Effector CD8-positive, alpha-beta T cell (primary cell): ENCODE measurements at places on chromosomes 3 and 15.

- DNase-seq, result no peak
Measured at GRCh38 chr3:46095307-46095706, 68.0 kb upstream of the XCR1 start.

DNA sequence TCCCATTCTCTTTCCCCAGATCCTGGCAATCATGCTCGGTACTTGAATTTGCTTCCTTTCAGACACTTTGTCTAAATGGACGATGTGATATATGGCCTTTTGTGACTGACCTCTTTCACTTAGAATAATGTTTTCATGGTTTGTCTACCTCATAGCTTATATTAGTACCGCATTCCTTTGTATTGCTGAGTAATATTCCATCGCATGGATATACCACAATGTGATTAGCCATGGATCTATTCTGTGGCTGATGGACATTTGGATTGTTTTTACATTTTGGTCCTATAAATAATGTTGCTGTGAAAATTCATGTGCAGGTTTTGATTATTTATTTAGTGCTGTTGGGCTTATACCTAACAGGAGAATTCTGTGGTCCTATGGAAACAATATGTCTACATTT is 458.6 kb downstream of the GABRG3 start:
- DNase-seq, result no peak

DNA sequence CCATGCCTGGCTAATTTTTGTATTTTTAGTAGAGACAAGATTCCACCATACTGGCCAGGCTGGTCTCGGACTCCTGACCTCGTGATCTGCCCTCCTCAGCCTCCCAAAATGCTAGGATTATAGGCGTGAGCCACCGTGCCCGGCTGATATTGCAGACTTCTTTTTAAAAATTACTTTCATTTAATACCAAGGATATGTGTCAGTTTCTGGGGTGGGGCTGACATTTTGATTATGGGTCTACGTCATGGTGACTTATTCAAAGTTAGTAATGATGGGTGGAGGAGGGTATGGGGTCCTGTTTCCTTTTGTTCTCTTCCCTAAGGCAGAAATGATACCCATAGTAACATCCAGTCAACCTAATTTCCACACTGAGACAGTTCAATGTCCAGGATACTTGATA is 34.7 kb downstream of the GBE1 start:
- no peak for DNase-seq

DNA sequence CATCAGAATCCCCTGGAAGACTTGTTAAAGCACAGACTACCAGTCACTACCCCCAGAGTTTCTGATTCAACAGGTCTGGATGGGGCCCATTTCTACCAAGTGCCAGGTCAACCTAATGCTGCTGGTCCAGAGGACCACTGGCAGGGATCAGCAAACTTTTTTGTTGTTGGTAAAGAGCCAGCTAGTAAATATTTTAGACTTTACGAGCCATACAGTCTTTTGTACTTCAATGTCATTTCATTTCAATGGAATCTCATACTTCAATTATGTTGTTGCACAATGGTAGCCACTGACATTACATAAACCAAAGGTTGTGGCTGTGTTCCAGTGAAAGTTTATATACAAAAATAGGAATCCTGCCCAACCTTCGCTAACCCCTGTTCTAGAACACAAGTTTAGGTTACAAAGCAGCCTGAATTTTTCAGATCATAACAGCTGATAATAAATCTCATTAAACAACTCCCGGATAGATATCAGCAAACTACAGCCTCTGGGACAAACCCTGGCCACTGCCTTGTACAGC is 28.7 kb downstream of the ULK4 start:
- DNase-seq, result no peak

GRCh38 chr15:89074402-89075012 is 13.7 kb upstream of the ABHD2 start:
- DNase-seq, result no peak

- DNase-seq, result no peak
Measured at GRCh38 chr15:90807074-90807785, 61.2 kb upstream of the FURIN start.

DNA sequence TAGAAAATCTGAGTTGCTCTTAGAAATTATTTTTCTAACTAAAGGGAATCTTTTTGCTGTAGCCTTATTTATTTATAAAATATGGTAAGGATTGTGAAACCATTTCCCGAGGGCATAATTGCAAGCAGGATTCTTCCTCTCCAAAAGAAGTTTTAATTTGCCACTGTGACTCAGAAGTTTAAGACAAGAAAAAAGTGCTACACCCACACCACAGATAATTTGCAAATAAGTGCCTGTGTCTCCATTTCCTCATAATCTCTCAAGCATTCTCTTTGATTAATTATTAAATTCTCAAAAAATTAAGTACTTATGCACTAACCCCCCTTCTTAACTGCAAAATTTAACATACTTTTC is 43.6 kb downstream of the RASA2 start:
- DNase-seq, result no peak

DNA sequence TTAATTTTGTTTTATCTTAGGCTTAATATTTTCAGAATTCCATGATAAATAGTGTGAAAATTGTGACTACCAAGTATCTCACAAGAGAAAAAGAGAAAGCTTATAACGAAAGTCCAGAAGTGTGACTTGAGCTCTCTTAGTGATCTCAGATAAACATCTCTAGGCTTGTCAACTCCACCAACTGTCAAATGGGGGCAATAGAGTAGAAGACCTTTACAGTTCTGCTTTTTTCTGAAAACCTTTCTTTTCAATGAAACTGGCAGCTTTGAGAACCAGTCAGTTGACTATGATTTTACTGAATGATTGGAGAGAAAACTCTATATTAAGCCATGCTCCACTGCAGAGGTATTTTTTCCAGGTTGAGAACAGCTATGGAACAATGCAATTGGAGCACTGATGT is 119.2 kb upstream of the TP63 start:
- DNase-seq, result no peak

GRCh38 chr15:36491912-36492311 is 87.5 kb upstream of the CDIN1 start:
- DNase-seq, result no peak

DNA sequence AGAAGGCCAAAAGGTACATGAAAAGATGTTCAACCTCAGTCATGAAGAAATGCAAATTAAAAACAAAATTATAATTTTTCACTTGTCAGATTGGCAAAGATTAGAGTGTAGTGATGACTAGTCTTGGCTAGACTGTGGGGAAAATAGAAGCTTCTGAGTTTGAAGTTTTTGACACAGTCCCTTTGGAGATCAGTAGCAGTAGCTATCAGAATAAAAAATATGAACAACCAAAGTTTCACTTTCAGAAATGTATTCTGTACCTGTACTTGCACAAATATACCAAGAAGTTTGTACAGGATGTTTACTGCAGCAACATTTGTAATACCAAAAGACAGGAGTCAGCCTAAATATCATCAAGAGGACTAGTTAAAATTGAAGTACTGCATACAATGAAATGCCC is 14.1 kb downstream of the ATP2C1 start:
- DNase-seq, result no peak

DNA sequence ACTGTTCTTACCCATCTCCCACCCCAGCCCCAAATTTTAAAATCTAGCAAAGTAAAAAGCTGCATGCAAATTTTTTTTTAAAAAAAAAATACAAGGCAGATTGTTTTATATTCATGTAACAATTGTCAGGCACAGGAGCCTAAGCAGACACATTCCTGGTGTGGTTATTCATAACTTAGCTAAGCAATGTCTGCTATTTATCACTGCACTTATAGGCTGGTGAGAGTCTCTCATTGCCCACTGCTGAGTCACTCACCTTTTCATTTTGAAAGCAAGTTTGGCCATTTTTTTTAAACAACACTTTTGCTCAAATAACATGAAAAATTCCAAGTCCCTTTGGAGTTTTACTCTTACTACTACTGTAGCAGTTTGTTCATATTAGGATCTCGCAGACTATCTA is 413.9 kb downstream of the RBMS3 start:
- DNase-seq, result no peak

GRCh38 chr15:44427756-44428724 is 611 bp downstream of the CTDSPL2 start:
- no peak for DNase-seq

- DNase-seq, result no peak
Measured at GRCh38 chr15:79523266-79523665, 91.1 kb downstream of the MINAR1 start.

DNA sequence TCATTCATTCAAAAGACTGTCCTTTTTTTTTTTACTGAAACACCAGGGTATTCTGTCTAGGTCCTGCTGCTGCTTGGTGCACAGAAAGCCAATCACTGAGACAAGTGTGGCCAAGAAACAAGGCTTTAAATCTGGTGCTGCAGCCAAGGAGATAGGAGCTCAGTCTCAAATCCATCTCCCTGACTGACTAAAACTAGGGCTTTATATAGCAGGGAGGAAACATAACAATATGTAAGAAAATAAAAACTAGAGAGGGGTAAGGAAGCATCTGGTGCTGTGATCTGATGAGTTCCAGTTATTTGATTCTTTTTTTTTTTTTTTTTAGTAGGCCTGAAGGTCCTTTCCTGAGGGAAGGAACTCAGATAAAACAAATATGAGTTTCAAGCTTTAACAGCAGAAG is 139.8 kb downstream of the ATG7 start:
- no peak for DNase-seq

- DNase-seq, result no peak
Measured at GRCh38 chr3:5579946-5580345, 392.4 kb downstream of the EDEM1 start.

GRCh38 chr3:150797155-150797554 is 34.2 kb upstream of the SIAH2 start:
- DNase-seq, result no peak

GRCh38 chr3:44962621-44963393 is 13.2 kb downstream of the ZDHHC3 start:
- DNase-seq, result no peak

GRCh38 chr3:29561651-29562149 is 280.8 kb downstream of the RBMS3 start:
- no peak for DNase-seq

DNA sequence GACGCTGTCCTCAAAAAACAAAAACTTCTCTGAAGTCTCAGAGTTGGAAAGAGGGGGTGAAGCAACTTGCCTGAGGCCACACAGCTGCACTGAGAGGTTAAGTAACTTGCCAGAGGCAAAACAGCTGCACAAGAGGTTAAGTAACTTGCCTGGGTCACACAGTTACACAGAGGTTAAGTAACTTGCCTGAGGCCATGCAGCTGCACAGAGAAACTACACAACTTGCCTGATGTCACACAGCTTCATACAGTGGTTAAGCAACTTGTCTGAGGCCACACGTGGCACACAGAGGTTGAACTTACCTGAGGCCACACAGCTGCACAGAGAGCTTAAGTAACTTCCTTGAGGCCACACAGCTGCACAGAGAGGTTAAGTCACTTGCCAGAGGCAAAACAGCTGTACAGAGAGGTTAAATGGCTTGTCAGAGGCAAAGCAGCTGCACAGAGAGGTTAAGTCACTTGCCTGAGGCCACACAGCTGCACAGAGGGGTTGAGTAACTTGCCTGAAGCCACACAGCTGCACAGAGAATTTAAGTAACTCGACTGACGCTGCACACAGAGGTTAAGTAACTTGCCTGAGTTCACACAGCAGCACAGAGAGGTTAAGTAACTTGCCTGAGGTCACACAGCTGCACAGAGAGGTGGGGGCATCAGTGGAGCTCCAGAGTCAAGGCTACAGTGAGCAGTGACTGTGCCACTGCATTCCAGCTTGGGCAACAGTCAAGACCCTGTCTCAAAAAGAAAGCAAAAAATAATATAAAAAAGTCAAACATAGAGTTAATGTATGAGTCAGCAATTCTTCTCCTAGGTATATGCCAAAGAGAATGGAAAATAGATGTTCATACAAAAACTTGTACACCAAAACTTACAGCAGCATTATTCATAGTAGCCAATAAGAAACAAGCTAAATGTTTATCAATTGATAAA is 12.0 kb upstream of the ACAD9 start:
- DNase-seq, result no peak

DNA sequence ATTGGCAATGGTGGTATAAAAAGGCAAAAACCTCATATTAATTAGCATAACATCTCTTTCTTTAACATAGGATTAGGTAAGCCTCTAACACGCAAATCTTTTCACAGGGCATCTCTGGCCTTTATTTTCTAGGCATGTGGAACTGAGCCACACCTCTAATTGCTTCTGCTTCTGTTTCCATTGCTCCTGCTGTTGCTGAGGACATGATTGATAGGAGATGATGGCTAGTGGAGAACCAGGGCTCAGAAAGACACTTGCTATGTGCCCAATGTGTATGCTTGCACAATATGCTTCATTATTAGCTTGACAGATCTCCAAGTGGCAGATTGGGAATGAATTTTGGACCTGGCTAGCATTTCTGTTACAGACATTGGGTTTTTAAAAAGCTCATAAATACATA is 114.5 kb downstream of the EPHA3 start:
- DNase-seq, result no peak

DNA sequence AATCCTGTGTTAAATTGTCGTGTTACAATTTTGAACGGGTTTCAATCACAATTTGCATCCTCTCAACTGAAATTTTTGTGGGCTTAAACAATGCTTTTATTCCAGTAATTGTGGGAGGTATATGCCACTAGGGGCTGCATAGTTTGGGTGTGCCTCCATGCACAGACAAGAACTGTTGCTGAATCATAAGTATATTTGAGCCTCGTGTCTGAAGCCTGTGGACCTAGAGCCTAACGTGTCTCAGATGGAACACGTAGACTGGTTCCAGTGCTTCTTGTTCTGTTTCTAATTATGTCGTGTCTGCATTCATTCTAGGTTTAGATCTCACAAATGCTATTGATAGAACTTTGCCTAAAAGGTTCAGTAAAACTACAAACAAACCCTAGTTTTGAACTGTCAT is 363.4 kb downstream of the RBMS3 start:
- no peak for DNase-seq

GRCh38 chr3:122902326-122902725 is 107.5 kb downstream of the SLC49A4 start:
- DNase-seq, result no peak

GRCh38 chr15:41688671-41689070 is 28.5 kb downstream of the MGA start:
- DNase-seq, result no peak

DNA sequence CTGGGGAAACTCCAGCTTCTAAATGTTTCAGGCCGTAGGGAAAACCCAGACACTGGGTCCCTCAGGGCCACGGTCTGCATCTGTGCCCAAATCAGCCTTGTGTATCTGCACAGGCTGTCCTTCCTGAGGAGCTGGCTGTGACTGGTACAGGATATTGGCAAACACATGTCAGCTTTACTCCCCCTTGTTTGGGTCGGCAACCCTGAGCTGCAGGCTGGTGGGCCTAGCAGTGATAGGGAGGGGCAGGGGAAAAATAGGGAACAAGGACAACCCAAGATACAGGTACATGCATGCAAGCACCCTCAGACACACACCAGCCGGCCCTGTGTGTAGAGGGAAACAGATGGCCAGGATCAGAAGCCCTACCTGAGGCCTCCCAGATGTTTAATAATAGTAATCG is 28.7 kb upstream of the HCN4 start:
- no peak for DNase-seq

GRCh38 chr3:149585401-149585726 is 72.5 kb downstream of the WWTR1 start:
- no peak for DNase-seq

DNA sequence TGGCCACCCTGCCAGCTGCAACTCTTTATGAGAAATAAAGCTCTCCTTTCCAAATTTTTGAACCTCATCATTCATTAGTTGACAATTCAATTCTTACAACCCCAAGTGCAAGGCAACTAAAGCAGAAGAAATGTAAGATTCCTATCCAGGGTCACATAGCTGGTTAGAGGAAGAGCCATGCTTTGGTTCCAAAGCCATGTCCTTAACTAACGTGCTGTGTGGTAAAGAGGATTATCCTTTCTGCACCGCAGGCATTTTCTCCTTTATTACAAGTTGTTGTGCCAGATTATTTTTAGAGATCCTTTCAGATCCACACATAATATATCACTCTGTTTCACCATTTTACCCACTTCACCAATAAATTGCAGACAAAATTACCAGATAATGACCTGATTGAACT is 36.5 kb downstream of the TM4SF18 start:
- no peak for DNase-seq
